Left kidney (tissue), 8 donors: ENCODE measurements at places on chromosomes 1 and 21. TPM values are rescaled to one million over a fixed set of nuclear protein-coding genes. Genes with fewer than 3 reads are reported as not detected.
A peak's percentile ranks its signal among the peaks of the same experiment; 100 is the strongest.

The ZNF683 gene
- not detected for polyA plus RNA-seq

The PRAMEF18 gene
- polyA plus RNA-seq = not detected

The GJA5 gene
- 16.3 TPM for polyA plus RNA-seq

The HAO2 gene
- polyA plus RNA-seq = 80.5 TPM

The FCRLB gene
- 4.4 TPM for polyA plus RNA-seq

The FAM72D gene
- polyA plus RNA-seq = 3.5 TPM

The RHD gene
- 2.1 TPM for polyA plus RNA-seq

The NKAIN1 gene
- polyA plus RNA-seq = 3.4 TPM

The HCRTR1 gene
- polyA plus RNA-seq = 0.13 TPM

The ZMYND12 gene
- polyA plus RNA-seq = 5.1 TPM

GRCh38 chr1:189958756-189959155 lies 518.9 kb downstream of the BRINP3 start:
- no peak for DNase-seq

- no peak for DNase-seq
Measured at GRCh38 chr1:48807554-48808260, 31.0 kb upstream of the BEND5 start.

DNA sequence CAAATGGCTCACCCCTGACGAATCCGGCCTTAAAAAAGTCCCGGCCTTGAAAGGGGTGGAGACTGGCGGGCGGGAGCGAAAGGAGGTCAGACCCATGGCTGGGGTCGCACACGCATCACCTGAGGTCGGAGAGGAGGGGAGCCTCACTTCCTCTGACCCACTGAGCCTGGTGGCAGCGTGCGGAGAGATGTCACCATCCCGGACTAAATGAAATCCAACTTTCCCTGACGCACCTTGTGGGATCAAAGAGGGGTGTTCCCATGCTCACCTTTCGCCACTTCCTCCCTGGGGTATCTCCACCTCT lies 709 bp upstream of the SLC41A1 start:
- peak; percentile 30 for DNase-seq

DNA sequence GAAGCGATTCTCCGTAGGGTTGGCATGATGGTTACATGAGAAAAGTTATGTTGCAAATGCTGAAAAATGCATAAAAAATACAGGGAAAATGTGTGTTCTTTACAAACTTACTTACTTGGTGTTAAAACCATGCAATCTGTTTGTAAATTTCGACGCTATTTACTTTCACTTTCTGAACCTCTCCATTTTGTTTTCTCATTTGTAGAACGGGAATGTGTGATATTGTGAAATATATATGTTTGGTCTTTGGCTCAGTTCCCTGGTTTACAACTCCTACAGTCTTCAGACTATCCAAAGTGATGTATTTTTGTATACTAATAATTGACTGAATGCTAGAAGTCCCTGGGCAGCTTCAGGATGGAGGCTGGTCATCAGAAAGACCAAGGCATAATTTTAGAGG lies 982.3 kb downstream of the ADGRL2 start:
- DNase-seq = no peak

DNA sequence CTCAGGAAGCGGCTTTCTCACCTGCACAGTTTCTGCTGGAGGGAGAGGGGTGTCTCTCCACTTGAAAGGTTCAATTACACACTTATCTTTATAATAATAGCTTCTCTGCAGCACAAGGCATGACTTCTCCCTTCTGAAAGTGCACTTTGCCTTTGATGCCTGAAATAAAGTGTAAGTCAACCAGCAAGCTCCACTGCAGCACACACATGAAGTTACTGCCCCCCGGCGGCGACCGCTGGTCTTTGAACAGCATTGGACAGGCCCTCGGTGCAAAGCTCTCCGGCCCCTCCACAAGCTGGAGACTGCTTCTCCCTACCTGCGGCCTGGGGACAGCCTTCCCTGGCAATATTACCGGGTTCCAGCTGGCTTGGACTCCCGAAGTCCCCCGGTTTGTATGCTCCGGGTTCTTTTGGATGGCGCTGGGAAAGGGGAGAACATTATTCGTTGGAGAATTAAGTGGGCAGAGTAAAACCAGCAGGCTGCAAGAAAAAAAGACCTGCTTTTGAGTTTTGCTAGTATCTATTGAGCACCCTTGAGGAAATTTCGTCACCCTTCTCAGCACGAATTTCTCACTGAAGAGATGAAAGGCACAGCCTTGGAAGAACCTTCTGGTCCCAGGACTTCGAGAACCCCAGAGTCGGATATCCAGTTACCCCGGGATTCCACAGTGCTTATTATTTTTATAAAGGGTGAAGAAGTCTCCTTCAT lies 11.8 kb downstream of the RCAN1 start:
- DNase-seq = peak; percentile 62

DNA sequence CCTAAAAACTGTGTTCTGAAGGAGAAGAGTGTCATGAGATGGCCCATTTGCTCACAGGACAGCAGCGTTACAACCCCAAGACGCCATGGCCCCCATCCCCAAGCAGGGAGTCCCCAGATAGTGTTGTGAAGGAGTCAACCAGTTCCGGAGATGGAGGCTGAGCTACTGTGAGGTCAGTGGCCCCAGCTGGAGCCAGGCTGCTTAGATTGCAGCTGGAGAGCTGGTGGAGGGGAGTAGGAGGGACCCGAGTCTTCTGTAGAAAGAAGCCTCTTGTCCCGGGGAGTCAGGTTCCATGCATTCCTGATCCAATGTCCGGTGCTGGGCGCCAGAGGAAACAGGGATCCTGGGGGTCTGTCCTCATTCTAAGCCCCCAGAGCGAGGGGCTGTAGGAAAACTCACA lies 93.5 kb upstream of the SIM2 start:
- no peak for DNase-seq

- no peak for DNase-seq
Measured at GRCh38 chr1:215156232-215156631, 73.7 kb downstream of the KCNK2 start.

GRCh38 chr1:47411436-47411835 lies 4.6 kb upstream of the FOXE3 start:
- no peak for DNase-seq

DNA sequence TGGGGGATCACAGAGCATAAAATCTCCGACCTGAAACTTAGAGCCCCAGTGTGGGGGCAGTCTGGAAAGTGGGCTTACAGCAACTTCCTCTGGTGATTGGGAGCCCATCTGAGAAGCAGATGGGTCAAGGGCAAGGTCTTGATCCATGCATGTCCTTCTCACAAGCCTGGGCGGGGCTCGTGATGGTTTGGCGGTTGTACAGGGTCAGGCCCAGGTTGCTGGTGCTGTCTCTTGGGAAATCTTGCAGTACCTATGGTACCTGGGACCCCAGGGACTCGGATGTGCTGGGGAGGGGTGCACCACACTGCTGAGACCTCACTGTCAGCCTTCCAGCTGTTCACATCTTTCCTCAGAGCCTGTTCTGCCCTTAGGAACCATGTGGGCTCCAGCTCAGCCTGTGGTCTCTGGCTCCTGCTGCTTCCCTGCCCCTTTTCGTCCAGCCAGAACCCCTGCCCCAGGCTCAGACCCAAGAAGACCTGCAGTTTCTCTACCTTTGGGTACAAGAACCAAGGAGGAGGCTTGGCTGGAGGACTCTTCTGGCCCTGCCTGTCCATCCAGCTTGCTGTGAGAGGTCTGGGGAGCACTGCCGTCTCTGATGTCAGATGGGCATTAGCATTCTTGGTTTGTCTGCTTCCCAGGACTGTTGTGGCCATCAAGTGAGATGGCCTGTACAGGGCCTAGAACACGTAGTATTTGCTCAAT lies 24.5 kb downstream of the WNT4 start:
- no peak for DNase-seq

- DNase-seq = no peak
Measured at GRCh38 chr1:159943908-159944622, 1.3 kb downstream of the IGSF9 start.

GRCh38 chr1:240800291-240800690 lies 188.3 kb upstream of the GREM2 start:
- no peak for DNase-seq

GRCh38 chr1:151728151-151729054 lies 7.1 kb downstream of the RIIAD1 start:
- no peak for DNase-seq

- peak; percentile 75 for DNase-seq
Measured at GRCh38 chr1:58739856-58740466, 40.1 kb upstream of the MYSM1 start.
